ENCODE measurements at places on chromosomes 6 and 20. TPM values are rescaled to one million over a fixed set of nuclear protein-coding genes. Genes with fewer than 3 reads are reported as not detected.

Gene STXBP5
- 3.6 TPM for polyA plus RNA-seq

Gene RNF144B
- 1.7 TPM for polyA plus RNA-seq

Gene PPP1R3D
- polyA plus RNA-seq = 3.0 TPM

Gene HAO1
- polyA plus RNA-seq = not detected

Gene PLEKHG1
- 4.4 TPM for polyA plus RNA-seq

Gene MAP1LC3A
- polyA plus RNA-seq = 11.5 TPM

Gene FGD2
- 0.43 TPM for polyA plus RNA-seq

Gene PPP1R16B
- 25.1 TPM for polyA plus RNA-seq

Gene MPIG6B
- not detected for polyA plus RNA-seq

Gene PHACTR1
- polyA plus RNA-seq = 0.28 TPM

Gene EPB41L1
- not detected for polyA plus RNA-seq

Gene HLA-DOA
- polyA plus RNA-seq = 14.9 TPM

Gene DNMT3B
- polyA plus RNA-seq = not detected

Gene ARMH2
- 0.29 TPM for polyA plus RNA-seq

Gene GNMT
- polyA plus RNA-seq = 0.22 TPM

Gene LRRN4
- not detected for polyA plus RNA-seq

Gene MLIP
- polyA plus RNA-seq = not detected

Gene MYBL2
- 1.6 TPM for polyA plus RNA-seq

All from CD4-positive, CD25-positive, alpha-beta regulatory T cell (primary cell).